ENCODE measurements at places on chromosomes 4 and X.

- DNase-seq = no peak
Measured at GRCh38 chr4:14874990-14875389, 127.3 kb upstream of the CPEB2 start.

DNA sequence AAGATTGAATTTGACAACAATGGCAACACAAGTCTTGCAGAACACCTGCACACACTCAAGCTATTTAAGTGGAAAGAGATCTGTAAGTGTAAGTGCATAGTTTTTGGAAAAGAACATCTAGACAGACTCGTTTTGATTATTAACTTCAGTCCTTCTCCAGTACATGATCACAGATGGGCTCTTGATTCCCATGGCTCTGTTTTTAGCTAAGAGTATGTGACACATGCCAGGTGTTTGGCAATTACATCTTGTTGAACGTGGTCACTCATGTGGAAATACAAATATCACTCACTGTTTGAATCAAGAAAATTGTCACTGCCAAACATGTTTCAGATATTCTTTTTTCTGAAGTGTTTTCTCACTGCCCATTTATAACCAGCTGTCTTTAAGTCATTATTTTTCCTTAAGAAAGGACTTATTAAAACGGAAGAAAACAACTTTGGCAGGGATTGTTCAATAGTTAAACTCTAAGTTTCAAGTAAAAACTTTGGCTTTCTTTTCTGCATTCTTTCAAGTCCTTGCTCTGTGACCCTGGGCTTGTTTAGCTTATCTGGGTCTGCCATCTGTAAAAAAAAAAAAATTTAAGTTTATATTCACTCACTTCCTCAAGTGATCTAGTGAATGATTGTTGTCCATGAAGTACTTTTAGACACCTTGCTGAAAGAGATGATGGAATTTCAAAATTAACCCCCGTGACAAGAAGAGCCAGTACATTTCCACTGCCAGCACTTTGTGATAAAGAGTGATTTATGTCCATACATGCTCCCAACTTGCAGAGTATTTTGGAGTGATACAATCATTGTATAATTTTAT, 125.4 kb downstream of the ATXN3L start:
- no peak for DNase-seq

DNA sequence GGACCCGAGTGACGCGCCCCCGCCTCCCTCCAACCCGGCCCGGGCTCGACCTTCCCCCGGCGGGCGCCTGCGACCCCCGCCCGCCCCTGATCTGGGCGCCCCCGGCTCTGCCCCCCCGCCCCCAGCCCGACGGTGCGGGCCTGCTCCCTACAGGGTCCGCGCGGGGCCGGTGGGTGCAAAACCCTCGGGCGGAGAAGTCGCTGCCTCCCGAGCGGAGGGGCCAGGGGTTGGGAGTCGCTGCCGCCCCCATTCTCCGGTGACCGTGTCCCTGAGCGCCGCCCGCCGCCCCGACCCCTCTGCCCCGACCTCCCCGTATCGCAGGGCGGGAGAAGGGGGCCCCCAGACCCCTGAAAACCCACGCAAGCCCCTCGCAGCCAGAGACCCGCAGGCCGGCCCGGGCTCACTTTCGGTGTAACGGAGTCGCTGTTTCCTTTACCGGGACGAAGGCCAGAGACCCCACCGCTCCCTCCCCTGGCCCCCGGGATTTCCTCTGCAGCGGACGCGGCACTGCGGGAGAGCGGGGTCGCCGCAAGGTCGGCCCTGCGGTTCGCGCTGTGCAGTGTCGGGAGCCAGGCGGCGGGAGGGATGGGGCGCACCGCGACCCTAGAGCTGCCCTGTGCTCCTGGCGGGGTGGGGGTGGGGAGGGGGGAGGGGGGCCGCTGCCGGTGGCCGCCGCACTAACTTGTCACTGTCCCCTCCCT, 729 bp upstream of the CPLX1 start:
- no peak for DNase-seq

- no peak for DNase-seq
Measured at GRCh38 chr4:173924561-173924960, 358.9 kb downstream of the FBXO8 start.

DNA sequence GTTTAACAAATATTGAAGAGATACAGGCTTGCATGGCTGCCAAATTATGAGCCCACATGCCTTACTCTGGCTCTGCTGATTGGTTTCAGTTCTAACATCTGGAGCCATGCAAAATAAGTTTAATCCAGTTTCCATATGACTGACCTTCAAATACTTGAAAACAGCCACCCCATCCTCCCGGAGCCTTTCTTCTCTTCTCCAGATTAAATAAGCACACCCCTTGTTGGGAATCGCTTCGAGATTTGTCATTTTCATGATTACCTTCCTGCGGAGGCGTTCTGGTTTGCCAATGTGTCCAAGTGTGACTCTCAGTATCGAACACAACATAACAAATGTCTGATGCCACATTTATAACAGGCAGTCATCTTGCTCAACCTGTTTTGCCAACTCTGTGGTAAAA, 101.6 kb upstream of the JADE1 start:
- DNase-seq = no peak

DNA sequence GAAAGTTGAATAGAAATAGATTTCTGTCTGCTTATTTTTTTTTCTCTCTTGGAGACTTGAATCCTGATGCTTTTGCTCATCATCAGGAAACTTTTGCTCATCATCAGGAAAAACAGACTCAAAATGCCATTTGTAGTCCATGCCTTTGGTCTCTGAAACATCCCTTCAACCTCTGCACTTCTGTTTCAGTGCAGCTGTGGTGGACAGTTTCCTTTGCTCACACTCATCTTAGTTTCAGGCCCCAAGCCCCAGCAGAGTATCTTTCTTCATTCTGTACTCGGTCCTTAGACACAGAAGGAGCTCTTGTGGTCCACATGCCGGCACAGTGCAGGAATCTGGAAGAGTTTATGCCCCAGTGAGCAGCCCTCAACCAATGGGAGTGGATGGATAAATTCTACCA, 337.9 kb downstream of the PPP3CA start:
- no peak for DNase-seq

DNA sequence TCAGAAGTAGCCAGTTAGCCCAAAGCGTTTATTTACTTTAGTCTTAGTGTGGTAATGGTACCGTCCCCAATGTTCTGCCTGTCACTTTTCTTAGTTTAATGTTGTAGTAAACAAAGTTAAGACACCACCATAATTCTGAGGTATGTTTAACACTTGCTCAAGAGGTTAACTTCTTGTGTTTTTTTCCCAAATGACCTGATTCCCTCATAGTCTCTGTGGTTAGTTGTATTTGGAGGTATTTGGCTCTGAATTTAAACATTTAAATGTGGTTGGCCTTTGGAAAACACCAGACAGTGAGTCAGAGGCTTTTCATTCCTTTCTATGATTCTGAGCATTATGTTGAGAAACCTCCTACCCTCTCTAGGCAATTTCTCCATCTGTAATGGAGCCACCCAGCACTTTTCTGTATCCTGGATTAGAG, 47.9 kb downstream of the CXCL1 start:
- no peak for DNase-seq

DNA sequence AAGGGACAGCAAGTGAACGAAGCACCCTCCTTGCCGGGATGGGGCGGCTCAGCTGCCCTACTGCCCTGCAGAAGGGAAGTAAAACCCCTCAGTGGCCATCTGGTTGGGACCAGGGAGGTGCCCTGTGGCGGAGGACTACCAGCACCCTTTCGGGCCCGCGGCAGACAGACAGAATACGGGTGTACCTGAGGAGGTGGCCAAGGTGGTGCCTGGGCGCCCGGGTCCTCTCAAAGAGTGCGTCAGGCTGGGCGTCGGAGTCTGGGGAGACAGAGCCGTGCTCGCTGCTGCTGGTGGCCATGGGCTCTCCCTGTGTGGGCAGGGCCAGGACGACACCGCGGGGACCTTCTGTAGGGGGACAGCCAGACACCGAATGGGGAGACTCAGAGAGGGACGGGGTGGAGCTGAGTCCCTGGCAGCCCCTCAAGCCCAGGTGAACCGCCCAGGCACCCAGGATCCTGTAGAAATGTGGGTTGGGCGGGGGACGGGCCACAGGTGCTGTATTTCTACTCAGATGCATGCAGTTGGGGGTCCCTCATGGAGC, 29.7 kb downstream of the PDHA1 start:
- no peak for DNase-seq

- DNase-seq = no peak
Measured at GRCh38 chrX:114797494-114797893, 213.6 kb downstream of the HTR2C start.

DNA sequence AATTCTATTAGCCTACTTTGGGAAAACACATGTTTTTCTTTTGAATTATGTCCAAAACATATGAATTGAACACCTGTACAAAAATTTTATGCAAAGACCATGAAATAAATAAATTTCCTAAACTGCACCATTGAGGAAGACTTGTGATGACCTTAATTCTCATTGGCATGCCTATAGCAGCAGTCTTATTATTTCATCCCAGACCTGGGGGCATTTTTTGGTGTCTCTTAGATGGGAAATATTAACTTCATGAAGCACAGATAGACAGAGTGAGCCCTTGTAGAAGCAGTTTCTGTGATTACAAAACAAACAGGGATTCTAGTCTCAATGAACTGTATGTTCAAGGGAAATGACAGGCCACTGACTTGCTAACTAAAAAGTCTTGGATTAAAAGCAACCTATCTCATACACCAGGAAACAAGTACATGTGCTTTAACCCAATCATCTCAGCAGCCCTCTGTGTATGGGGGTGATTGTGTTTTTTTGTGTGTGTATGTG, 32.0 kb upstream of the HPGD start:
- no peak for DNase-seq

DNA sequence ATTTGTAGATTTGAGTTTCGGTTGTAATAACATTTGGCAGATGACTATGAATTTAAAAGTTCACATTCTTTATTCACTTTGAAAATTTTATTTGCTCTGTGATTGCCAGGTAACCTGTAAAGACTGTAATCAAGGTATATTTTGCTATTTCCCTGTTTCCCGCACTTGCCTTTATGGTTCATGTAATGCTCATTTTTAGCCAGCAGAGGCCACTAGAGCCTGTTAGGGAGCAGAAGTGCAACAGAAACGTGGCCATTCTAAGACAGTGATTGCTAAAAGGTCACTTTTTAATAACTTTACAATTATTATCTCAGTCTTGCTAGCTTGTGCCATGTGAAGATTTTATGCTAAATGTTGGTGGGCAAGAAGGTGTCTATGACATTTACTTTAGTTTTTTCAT, 12.4 kb downstream of the YIPF6 start:
- no peak for DNase-seq

DNA sequence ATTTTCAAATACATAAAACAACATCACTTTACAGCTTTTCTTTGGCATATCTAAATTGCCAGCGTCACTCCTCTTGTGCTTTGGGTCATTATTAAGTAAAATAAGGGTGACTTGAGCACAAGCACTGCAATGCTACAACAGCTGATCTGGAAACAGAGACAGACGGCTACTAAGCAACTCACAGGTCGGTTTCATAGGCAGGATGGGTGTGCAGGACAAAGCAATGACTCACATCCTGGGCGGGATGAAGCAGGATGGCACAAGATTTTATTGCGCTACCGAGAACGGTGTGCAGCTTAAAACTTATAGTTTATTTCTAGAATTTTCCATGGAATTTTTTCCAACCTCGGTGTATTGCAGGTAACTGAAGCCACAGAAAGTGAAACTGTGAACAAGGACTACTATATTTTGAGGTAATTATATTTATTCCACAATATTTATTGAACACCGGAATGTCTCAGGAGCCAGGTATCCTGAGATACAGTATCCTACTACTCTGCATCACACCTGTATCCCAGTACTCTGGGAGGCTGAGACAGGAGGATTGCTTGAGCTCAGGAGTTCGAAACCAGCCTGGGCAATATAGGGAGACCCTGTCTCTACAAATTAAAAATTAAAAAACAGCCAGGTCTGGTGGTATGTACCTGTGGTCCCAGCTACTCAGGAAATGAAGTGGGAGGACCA, 215.5 kb downstream of the APBB2 start:
- DNase-seq = peak; percentile 35

DNA sequence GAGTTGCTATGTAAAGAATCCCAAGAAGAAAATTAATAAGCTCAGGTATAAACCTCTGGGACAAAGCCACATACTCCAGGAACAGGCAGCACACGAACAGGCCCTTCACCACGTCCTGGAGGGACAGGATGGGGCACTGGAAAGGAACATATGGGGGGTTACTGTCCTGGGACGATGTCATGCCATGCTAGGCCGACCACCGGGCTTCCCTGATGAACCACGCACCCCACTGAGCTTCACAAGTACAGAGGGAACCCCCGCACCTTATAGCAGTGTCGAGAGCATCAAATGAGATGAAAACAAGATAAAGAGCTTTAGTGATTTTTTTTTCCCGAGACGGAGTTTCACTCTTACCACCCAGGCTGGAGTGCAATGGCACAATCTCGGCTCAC, 19.1 kb downstream of the NOP14 start:
- no peak for DNase-seq

DNA sequence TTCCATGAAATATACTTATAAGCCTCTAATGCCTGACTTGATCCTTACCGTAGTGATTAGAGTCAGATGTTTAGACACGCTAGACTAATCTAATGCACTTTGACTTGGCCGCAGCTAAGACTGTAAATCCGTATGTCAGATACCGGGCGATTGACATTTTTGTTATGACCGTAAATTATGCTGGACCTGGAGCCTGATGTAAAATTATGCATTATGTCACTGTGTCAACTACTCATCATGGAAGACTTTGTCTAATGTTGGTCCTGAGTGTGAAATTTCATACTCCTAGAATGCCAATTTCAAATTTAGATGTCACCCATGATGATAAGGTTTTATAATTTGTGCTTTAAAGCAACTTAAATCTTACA, 123.6 kb upstream of the LIMCH1 start:
- DNase-seq = no peak

- peak; percentile 70 for DNase-seq
Measured at GRCh38 chr4:3041192-3042142, 32.9 kb downstream of the HTT-AS start.

DNA sequence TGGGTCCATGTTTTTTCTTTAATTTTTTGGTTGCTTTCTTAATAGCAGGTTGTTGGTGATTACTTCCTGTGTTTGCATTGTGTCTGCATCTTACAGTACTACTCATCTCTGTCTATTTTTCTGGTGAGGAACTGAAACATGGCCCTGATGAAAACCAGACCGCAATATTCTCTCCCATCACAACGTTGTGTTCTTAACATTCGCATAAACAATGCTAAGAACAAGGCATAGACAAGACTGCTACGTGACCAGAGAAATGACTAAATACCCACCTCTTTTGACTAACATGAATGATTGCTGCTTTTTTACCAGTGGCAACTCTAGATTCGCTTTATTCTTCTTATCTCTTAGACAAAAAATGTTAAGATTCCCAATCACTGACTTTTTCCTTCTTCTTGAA, 179.1 kb downstream of the GC start:
- no peak for DNase-seq

DNA sequence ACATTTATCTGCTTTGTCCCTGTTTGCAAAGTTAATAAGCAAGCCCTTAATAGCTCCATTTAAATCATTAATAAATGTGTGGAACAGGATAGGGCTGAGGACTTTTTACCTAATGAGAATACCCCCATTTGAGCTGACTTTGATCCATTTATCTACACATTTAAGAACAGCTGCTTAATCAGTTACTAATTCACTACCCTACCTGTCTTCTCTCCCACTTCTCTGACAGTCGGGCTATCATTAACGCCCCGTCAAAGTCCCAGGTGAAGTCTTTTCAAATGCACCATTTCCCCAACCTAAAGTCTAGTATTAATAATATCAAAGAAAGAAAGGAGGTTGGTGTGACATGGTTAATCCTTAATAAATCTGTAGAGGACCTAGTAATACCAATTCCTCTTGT, 57.2 kb upstream of the NAP1L5 start:
- no peak for DNase-seq
